Astrocyte of the spinal cord (primary cell): ENCODE measurements at places on chromosomes 12 and 14.

- peak; percentile 42 for DNase-seq
These were observed 456.7 kb upstream of the SEL1L start for GRCh38 chr14:81990312-81990761.

GRCh38 chr12:39935275-39935674, 170.6 kb downstream of the SLC2A13 start:
- DNase-seq = peak; percentile 16

DNA sequence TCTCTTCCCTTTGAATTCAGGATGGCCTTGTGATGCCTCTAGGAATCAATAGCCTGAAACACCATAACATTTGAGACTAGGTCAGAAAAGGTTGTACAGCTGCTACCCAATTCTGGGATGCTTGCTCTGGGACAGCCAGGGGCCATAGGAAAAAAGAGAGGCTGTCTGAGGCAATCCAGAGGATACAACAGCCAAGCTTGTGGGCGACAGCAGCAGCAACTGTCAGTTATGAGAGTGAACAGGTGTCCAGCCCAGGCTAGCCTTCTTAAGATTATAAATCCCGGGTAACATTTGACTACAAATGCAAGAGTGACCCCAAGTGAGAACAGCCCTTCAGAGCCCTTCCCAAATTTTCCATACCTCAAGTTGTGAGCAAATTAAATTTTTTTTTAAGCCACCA, 11.1 kb downstream of the DCN start:
- DNase-seq = no peak

DNA sequence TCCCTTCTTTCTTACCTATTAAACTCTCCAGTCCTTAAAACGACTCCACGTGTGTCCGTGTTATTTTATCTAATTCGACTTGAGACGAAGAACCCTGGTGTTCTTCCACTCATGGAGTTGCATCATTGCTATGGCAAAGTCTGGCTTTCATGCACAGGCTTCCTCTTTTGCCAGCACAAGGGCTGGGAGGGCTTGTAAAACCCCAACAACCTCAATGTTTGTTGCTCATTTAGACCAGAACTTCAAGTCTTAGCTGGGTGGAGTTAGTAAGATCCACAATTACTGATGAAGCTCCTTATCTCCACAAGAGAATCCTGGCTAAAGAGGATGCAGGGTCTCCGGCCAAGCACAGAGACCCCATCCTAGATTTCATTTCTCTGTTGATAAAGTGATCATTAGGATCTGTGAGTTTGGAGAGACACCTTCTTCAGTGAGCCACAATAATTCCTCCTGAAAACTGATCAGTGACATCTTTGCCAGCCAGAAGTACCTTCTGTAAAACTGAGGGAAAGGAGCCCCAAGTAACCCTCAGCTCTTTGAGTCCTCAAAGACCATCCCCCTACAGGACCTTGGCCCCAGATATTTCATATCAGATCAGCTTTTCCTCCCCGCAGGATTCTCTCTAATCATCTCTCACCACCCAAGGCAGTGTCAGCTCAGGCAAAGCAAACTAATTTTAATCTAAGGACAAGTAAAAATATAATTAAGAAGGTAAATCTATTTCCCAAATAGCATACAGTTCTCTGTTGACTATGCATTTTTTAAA, 514.6 kb downstream of the FUT8 start:
- DNase-seq = no peak

GRCh38 chr14:49614196-49614595, 6.2 kb downstream of the RPL36AL start:
- no peak for DNase-seq

GRCh38 chr12:54142114-54142475, 46.7 kb downstream of the SMUG1 start:
- no peak for DNase-seq

DNA sequence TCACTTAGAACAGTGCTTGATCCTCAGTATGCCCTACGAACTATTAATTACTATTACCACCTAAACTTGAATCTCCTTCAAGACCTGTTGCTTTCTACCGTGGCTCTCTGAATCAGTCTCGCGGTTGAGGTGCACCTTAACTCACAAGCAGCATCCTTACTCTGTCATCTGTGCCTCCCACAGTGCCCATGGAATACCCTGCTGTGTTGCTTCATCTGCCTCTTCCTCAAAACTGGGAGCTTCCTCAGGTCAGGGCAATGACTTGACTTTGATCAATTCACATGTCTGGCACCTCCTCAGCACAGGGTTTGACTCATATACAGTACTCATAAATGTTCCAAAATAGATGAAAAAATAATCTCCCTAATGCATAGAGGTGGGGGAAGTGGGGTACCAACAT, 305.9 kb downstream of the NUAK1 start:
- DNase-seq = no peak

- DNase-seq = no peak
These were observed 18.9 kb downstream of the PPP1R13B start for GRCh38 chr14:103828315-103828967.

DNA sequence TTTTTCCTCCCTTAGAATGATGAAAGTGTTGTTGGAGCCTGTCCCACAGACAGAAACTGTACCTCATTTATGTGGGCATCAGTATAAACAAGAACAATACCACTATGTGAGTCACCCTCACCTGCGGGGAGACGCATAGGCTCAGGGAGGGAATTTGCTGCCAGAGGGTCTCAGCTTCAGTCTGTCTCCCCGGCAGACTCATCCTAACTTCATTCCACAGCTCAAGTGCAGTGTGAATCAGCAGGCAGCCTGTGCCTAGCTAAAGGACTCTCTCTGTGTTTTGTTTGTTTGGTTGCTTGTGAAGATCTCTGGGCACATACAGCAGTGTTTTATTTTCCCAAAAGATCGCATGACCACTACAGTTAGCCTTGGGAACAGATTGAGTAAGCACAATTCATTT, 98.9 kb downstream of the PRKCH start:
- DNase-seq = peak; percentile 36

DNA sequence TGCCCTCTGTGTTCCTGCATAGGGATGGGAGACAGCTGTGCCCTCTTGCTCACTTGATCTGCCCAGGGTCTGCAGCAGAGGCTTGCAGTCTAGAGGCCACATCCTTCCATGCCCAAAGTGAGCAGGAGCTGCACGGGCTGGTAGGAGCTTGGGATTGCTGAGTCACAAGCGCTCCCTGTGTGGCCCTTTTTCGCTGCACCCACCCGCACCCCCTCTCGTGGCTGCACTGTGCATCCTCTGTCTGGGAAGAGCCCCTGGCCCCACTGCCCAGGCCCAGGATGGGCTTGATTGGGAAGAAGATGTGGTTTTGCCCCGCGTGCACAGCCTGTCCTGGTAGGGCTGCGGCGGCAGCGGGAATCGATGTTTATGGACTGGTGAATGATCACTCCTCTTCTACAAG, 192.4 kb downstream of the TSPAN9 start:
- DNase-seq = no peak

- no peak for DNase-seq
These were observed 66.4 kb upstream of the OTOGL start for GRCh38 chr12:80032946-80033345.

DNA sequence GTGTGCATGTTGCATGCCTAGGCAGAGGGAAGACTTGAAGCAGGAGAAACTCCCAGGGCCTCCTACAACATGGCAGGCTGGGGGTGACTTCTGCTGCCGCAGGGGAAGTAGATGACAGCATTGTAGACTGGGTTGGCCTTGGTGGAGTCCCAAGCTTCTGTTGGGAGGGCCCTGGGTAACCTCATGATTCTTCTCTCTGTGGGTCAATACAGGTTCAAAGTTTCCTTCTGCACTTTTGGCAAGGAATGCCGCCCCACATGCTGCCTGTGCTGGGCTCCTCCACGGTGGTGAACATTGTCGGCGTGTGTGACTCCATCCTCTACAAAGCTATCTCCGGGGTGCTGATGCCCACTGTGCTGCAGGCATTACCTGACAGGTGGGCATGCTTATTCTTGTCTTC, 78.4 kb upstream of the RIC8B start:
- DNase-seq = no peak

DNA sequence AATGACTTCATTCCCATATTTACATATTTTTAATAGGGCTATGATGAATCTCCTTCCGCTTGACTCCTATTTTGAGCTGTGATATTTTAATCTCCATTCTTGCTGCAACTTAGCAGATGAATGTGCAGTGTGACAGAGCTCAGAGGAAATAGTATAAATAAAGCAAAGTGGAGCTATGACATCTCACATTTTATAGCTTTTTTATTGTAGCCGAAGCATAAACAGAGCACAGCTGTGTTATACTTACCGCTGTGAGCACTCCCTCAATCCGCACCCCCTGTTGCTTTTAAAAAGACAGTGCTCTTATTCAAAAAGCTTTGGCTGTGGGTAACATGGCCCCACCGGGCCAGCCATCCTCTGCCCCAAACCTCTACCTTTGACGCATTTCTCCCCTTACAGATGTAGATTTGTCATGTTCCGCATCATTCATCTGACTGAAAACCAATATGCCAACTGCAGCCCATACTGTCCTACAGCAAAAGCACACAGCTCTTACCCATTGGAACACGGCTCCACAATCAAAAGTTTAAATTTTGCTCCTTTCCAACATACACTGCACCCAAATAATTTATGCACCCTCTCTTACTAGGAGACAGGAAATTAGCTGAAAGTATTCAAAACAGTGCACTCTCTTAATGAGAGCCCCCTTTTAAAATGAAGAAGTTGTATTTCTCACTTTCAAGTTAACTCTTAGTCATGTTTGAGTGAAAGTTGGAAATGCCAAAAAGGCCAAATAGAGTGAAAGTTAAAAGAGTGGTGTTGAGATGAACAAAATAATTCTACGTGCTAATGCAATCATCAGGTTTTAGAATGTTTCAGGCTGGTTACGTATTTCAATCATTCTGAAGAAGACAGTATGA, 429.3 kb upstream of the SOX5 start:
- peak; percentile 87 for DNase-seq

DNA sequence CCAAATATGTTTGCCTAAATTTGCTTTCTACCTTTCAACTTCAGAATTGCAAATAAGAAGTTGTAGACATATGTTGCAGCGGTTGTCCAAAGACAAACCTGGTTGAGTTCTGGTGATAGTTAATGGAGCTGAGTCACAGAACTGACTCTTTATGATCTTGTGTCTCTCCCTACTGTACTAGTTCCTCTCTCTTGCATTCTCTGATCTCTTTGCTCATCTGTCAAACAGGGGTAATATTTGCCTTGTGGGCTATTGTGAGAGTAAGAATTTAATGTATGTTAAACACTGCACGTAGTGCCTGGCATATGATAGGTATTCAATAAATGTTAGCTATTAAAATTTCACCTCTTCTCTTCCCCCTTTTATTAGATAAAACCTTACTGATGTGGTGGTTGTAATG, 283.5 kb upstream of the RGS6 start:
- DNase-seq = no peak

GRCh38 chr12:93664573-93665138, 12.5 kb upstream of the CRADD start:
- peak; percentile 5 for DNase-seq

GRCh38 chr14:95562892-95563685, 28.2 kb downstream of the GLRX5 start:
- DNase-seq = peak; percentile 14

DNA sequence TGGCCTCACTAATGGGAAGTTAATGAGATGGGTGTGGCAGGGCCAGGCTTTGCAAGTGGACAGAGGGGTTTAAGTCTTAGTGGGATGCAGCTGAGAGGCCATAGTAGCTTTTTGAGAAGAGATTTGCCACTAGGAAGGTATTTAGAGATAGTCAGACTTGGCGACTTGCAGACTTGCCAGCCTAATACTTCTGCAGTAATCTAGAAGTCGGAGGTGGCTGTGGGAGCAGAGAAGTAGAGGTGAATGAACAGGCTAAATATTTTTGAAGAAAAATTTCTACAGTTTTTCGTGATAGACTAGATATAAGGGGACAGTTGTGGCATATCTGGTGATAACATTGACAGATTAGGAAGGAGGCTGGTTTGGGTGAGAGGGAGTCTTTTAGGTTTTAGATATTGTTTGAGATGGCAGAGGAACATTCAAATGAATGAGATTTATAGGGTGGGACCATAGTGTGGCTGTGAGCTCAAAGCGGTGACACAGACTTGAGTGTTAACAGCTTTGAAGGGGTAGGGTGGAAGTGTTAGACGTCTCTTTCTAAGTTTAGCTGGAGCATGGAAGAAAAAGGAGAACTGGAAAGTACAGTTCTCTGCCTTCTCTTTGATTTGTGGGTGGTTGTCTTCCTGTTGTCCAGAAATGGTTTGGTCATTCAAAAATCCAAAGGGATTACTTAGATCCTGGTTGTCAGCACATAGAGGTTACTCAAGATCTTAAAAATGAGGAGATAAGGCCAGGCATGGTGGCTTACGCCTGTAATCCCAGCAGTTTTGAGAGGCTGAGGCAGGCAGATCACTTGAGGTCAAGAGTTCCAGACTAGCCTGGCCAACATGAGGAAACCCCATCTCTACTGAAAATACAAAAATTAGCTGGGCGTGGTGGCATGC, 44.9 kb downstream of the MAPKAPK5 start:
- DNase-seq = no peak

GRCh38 chr12:11768233-11768965, 118.9 kb downstream of the ETV6 start:
- DNase-seq = no peak

- peak; percentile 44 for DNase-seq
These were observed 26.2 kb downstream of the C2CD5 start for GRCh38 chr12:22518060-22518719.

GRCh38 chr14:96166461-96167223, 38.0 kb upstream of the BDKRB2 start:
- DNase-seq = no peak

- no peak for DNase-seq
These were observed 227.3 kb upstream of the RTL1 start for GRCh38 chr14:101130861-101131260.

DNA sequence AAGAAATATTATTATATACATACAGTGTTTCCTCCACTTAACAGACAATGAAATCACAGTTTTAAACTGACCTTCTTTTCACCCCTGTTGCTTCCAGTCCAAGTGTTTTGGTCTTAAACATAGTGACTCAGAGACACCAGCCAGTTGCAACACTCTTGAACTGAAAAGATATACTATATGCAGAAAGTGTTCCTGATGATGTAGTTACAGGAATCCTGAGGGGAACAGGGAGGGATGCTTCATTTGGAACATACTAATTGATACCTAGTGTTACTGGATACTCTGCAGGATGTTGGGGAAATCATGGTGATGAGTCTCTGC, 420.8 kb downstream of the CCDC91 start:
- peak; percentile 88 for DNase-seq

GRCh38 chr12:108856428-108857157, 790 bp downstream of the SSH1 start:
- DNase-seq = peak; percentile 69
